Inflammatory macrophage treated with lipopolysaccharide for 1 hour (primary cell): ENCODE measurements at places on chromosomes 11 and 22.
A peak's percentile ranks its signal among the peaks of the same experiment; 100 is the strongest.

GRCh38 chr22:45478108-45478771 lies 24.4 kb upstream of the FBLN1 start:
- DNase-seq = no peak

DNA sequence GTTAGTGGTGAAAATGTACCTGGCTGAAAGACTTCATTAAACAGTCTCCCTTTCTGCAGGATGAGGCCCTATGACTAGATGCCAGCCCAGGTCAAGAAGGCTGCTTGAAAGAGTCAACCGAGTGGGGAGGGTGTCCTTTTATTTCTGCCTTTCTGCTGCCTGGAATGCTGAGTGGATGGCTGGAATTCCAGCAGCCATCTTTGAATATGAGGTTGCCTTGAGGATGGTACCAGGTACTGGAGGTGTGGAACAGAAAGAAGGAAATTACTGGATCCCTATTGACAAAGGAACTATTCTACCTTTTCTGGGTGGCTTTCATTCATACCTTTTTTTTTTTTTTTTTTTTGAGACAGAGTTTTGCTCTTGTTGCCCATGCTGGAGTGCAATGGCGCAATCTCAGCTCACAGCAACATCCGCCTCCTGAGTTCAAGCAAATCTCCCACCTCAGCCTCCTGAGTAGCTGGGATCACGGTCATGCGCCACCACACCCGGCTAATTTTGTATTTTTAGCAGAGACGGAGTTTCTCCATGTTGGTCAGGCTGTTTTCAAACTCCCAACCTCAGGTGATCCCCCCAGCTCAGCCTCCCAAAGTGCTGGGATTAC lies 107.3 kb downstream of the RPS6KA4 start:
- no peak for DNase-seq

GRCh38 chr11:107496011-107496410 lies 38.4 kb upstream of the CWF19L2 start:
- no peak for DNase-seq

DNA sequence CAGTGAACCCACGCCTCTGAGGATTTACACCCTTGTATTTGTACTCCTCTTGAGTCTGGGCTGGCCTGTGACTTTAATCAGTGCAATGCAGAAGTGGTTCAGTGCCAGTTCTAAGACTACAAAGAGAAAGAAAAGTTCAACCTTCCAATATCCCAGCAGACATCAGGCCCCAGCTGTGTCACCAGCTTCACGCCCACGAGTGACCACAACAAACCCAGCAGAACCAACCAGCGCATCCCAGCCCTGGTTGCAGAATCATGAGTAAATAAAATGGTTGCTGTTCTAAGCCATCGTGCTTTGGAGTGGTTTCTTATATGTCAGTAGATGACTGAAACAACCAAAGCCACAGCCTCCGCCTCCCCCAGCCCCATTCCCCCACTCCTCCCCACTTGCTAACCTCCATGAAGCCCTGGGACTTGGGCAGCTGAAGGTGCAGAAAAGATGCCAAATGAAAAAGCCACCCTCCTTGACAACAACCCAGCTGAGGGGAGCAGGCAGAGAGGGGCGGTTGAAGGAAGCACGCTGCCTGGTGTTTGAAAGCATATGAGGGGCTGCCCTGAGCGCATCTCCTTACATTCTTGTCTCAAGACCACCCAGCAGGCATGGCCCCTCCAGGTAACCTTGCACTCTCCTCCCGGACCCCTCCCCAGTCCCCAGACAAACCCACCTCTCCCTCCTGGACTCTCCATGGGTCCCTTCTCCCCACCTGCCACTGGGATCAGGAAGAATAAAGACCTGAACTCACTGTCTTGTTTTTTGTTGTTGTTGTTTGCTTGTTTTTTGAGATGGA lies 20.9 kb downstream of the TSKU start:
- DNase-seq = peak; percentile 92

DNA sequence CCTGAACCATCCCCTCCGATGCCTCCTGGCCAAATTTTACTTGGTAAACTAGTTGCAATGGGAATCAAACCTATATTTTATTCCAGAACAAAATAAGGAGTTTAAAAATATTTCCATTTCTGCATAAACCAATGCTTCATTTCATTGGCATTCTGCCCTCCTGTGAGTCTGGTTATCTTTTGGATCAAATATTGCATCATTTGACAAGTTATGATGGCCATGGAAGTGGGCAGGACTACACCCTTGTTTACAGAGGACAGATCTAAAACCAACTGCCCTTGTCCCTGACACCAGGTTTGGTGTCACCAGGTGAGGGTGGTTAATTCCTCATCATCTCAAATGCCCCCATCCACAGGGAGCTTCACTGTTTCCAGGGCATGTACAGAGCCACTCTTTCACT lies 28.2 kb upstream of the E2F8 start:
- DNase-seq = no peak

DNA sequence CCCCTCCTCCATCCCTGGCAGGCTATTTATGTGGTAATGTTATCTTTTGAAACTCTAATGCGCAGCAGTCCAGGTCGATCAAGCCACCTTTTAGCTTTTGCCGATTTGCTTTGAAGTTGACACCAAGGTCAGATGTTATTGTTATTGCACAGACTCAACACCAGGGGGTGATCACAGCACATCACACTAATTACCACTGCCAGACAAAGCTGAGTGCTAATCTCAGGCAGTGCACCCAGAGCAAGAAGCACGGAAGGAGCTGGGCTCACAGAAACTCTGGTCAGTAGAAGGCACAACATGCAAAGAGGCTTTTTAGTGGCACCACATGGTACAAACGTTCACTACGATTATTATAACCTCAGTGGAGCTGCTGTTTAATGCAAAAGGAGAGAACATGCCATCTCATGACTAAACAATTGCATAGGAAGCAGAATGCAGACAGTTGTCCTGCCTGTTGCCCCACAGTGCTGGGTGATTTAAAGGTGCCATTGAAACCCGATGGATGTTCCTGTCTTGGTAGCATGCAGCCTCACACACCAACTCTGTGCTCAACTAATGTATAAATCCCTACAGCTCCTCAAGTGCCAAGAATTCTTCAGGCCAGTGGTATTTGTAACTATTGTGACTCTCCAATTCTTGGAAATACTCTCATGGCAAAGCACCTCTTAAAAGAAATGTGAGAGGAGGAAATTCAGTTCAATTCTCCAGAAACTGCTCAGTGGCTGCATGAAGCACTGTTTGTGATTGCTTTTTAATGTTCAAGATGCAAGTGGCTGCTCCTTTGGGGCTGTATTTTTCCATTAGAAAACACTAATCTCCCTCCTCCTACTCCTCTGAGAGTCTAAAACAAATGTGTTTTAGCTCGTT lies 353.9 kb upstream of the DDI1 start:
- DNase-seq = peak; percentile 50

- DNase-seq = no peak
Observed at GRCh38 chr11:117752721-117753237, 44.2 kb downstream of the DSCAML1 start.

- no peak for DNase-seq
Observed at GRCh38 chr11:118434553-118435289, 1.6 kb upstream of the KMT2A start.

- DNase-seq = peak; percentile 64
Observed at GRCh38 chr11:78180751-78181150, 7.7 kb downstream of the KCTD21 start.

GRCh38 chr11:72036687-72037086 lies 38.0 kb downstream of the IL18BP start:
- no peak for DNase-seq
